ENCODE measurements at places on chromosomes 13 and 19. TPM values are rescaled to one million over a fixed set of nuclear protein-coding genes. Genes with fewer than 3 reads are reported as not detected.
A peak's percentile ranks its signal among the peaks of the same experiment; 100 is the strongest.

The MBD3L5 gene
- not detected for total RNA-seq

The SOX1 gene
- total RNA-seq = not detected

The TGFBR3L gene
- total RNA-seq = 3.2 TPM

The CYP2A7 gene
- not detected for total RNA-seq

The CGB3 gene
- not detected for total RNA-seq

The NFILZ gene
- total RNA-seq = not detected

The PLD3 gene
- total RNA-seq = 41.8 TPM

GRCh38 chr13:27170221-27170515, 1.4 kb downstream of the USP12 start:
- peak overlapping the region; percentile 98 for H3K4me3 ChIP-seq
- peaks cover 4% of the 10 kb centered on the region for H3K36me3 ChIP-seq
- H3K4me1 ChIP-seq = peaks cover 58% of the 10 kb centered on the region
- no peaks in the 10 kb centered on the region for H3K27me3 ChIP-seq

- H3K27me3 ChIP-seq = no peaks in the 10 kb centered on the region
- no peak for DNase-seq
- H3K4me1 ChIP-seq = no peaks in the 10 kb centered on the region
- H3K27ac ChIP-seq = no peak overlapping the region
- no peaks in the 10 kb centered on the region for H3K36me3 ChIP-seq
These were observed 301.7 kb downstream of the NDFIP2 start for GRCh38 chr13:79782541-79783205.

GRCh38 chr13:67238277-67238859, 8.2 kb upstream of the PCDH9 start:
- no peaks in the 10 kb centered on the region for H3K27me3 ChIP-seq
- H3K4me3 ChIP-seq = no peak overlapping the region
- H3K4me1 ChIP-seq = no peaks in the 10 kb centered on the region
- no peak for DNase-seq
- no peak overlapping the region for H3K27ac ChIP-seq

GRCh38 chr13:47826471-47826870, 174.6 kb downstream of the SUCLA2 start:
- no peak overlapping the region for H3K27ac ChIP-seq
- H3K36me3 ChIP-seq = peaks cover 4% of the 10 kb centered on the region
- H3K4me1 ChIP-seq = no peaks in the 10 kb centered on the region
- no peaks in the 10 kb centered on the region for H3K27me3 ChIP-seq
- no peak for DNase-seq
- no peak overlapping the region for H3K4me3 ChIP-seq

GRCh38 chr13:100115693-100116254, 26.9 kb downstream of the PCCA start:
- H3K27me3 ChIP-seq = no peaks in the 10 kb centered on the region
- DNase-seq = no peak
- H3K4me1 ChIP-seq = peaks cover 13% of the 10 kb centered on the region
- H3K4me3 ChIP-seq = no peak overlapping the region
- H3K36me3 ChIP-seq = peaks cover 29% of the 10 kb centered on the region

Measured in activated naive CD8-positive, alpha-beta T cell treated with anti-CD3 and anti-CD28 coated beads for 36 hours (primary cell).